ENCODE measurements at places on chromosomes 3 and 15. TPM values are rescaled to one million over a fixed set of nuclear protein-coding genes. Genes with fewer than 3 reads are reported as not detected.

Gene IL17RD
- 63.5 TPM for total RNA-seq

Gene SV2B
- 34.7 TPM for total RNA-seq

Gene MYL3
- not detected for total RNA-seq

Gene CMTM8
- total RNA-seq, result 0.63 TPM

Gene DET1
- 20.7 TPM for total RNA-seq

Gene WNT7A
- total RNA-seq, result 10.6 TPM

Gene HHLA2
- not detected for total RNA-seq

Gene ULK3
- 61.7 TPM for total RNA-seq

Gene CNTN6
- 13.8 TPM for total RNA-seq

Gene SLC24A5
- not detected for total RNA-seq

Gene SERPINI2
- 2.2 TPM for total RNA-seq

Gene AHSG
- 0.63 TPM for total RNA-seq

Gene ISL2
- total RNA-seq, result not detected

Gene KNG1
- not detected for total RNA-seq

Gene LINGO1
- total RNA-seq, result 67.9 TPM

Gene HYAL2
- total RNA-seq, result 41.6 TPM

Gene LRIG1
- 71.1 TPM for total RNA-seq

Gene ISG20
- 0.31 TPM for total RNA-seq

Gene MME
- total RNA-seq, result 5.9 TPM

Gene PLSCR2
- total RNA-seq, result not detected

Gene FBXO40
- not detected for total RNA-seq

Gene SLC12A8
- total RNA-seq, result 6.9 TPM

Gene GOLGA6L9
- 20.7 TPM for total RNA-seq

Gene DLEC1
- total RNA-seq, result 1.6 TPM

Gene CYP1A2
- not detected for total RNA-seq

Gene LRRK1
- 1.6 TPM for total RNA-seq

Gene FANCD2OS
- not detected for total RNA-seq

Gene EPHB1
- total RNA-seq, result 36.9 TPM

Gene C3orf22
- not detected for total RNA-seq

Gene UACA
- total RNA-seq, result 113 TPM

Gene COL6A6
- under 0.01 TPM for total RNA-seq

Gene PPP4R2
- 94.5 TPM for total RNA-seq

Gene RPP25
- total RNA-seq, result 5.0 TPM

Gene PLA2G4D
- not detected for total RNA-seq

Gene FES
- 3.1 TPM for total RNA-seq

Gene GPR156
- total RNA-seq, result 9.1 TPM

Gene ALDH1A2
- 1.9 TPM for total RNA-seq

Gene FEZF2
- 19.1 TPM for total RNA-seq

Gene CCK
- total RNA-seq, result 7.8 TPM

Gene KBTBD13
- not detected for total RNA-seq

Gene ERC2
- total RNA-seq, result 87.3 TPM

Gene GNL3
- total RNA-seq, result 76.1 TPM

Gene RTP1
- total RNA-seq, result 0.31 TPM

Gene PAQR9
- total RNA-seq, result 1.6 TPM

Gene GOLGA8J
- total RNA-seq, result not detected

Gene TRH
- 1.6 TPM for total RNA-seq

Gene HYAL1
- 2.8 TPM for total RNA-seq

Gene EFHB
- 0.63 TPM for total RNA-seq

Gene XCR1
- total RNA-seq, result not detected

Gene SERINC4
- not detected for total RNA-seq

Gene PLCL2
- 95.8 TPM for total RNA-seq

Gene CCR1
- 0.94 TPM for total RNA-seq

Gene CD200
- 57.6 TPM for total RNA-seq

Gene CPEB1
- 4.7 TPM for total RNA-seq

Gene ANKRD34C
- total RNA-seq, result not detected

Gene VIPR1
- total RNA-seq, result 0.31 TPM
